ENCODE measurements at places on chromosomes 12 and 14. TPM values are rescaled to one million over a fixed set of nuclear protein-coding genes. Genes with fewer than 3 reads are reported as not detected.

Gene FAM186B
- 0.11 TPM for total RNA-seq

Gene LHX5
- 0.85 TPM for total RNA-seq

Gene SLCO1B1
- 0.04 TPM for total RNA-seq

Gene KERA
- not detected for total RNA-seq

Gene NRL
- total RNA-seq: 2.1 TPM

Gene ARHGAP5
- total RNA-seq: 53.0 TPM

Gene KRT83
- total RNA-seq: 0.10 TPM

Gene MUCL1
- not detected for total RNA-seq

Gene ANKRD33
- 1.6 TPM for total RNA-seq

Gene TBX3
- total RNA-seq: 0.30 TPM

Gene C14orf39
- total RNA-seq: 0.67 TPM

Gene TAS2R31
- total RNA-seq: 0.48 TPM

Data from H7 (cell line).